ENCODE measurements at places on chromosomes 4 and X.

DNA sequence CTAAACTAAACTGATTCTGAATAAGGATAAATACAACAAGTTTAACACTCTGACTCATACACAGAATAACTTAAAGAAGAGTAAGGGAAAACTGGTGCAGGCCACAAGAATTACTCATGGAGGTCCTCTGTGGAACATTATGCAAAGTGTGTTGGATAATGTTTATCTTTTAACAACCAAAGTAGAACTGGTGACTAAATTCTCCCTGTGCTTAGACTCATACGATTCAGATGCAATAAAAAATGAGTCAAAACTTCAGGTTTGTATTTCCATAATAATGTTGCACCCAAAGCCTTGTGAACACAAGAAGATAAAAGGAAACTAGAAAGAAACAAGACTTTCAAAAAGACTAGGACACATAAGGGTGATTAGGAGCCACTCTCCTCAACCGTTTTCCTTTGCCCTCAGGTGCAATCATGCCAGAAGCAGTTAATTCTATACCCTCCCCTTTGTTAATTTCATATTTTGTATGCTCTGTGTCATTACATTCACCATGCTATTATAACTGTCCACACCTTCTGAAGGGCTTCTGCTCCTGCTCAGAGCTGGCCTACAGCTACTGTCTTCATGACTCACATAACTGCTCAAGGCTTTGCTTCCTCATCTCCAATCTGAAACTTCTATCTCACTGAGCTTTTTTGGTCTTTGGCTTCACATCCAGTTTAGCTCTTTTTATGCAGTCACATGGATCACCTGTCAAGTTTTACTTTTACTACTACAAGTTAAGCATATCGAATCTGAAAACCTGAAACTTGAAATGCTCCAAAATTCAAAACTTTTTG, 60.2 kb downstream of the KCNIP4 start:
- DNase-seq, result no peak

DNA sequence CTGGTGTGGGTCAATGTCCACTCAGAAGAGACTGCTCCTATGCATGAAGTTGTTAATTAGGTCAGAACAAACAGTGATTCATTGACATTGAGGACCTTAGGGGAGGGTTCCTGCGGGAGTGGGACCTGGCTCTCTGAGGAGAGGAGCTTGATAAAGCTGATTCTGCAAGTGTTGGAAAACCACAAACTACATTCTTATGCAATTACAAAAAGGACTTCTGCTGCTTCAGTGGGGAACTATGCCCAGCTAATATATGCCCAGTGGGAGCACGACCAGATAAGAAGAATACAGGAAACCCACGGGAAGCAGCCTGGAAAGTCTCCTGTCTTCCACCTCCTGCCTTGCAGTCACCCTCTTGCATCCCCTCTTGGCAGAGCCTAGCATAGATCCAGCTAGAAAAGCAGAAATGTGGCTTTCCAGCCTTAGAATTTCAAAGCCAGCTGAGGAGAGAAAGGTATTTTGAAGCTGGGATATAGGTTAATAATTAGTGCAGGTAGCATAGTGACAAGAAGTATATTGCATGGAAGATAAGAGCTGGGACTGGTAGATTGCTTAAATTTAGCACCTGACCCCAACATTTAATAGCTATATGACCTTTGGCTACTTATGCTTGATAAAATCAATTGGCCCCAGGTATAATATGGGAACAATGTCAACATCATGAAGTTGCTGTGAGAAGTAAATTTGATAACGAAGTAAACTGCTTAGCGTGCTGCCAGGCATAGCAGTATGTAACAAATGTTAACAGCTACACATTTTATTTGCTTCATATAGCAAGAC, 34.9 kb upstream of the UGT8 start:
- no peak for DNase-seq

DNA sequence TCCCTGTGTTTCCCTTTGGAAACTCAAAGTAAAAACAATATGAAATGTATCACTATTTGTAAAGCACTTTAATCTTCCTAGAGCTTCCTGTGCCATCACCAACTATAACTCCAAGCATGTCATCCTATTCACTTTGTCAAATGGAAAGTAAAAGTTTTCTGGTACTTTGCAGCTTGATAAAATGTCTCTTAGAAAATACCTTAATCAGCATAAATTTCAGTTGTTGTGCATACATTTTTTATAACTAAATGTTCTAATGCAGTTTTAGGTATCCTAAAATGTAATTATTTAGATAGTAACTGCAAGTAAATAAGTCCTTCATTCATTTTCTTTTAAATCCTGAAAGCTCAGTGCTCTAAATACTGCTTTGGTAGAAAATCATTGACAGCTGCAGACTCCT, 558.7 kb downstream of the GRID2 start:
- no peak for DNase-seq

DNA sequence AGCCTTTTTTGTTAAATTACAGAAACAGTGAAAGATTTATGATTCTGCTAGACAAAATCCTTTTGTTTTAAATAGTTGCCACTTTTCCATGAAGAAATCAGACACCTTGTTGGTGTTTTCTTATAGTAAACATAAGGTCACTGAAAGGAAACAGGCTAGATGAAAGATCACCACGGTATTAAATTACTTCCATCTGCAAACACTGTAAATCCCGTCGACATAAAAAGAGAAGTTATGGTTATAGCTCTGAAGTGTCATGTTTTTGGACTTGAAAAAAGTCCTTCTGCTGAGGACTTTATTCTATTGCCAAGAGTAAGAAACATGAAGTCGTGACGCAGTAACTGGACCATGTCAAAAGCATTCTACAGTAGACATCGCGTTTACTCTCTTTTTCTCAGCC, 567.6 kb upstream of the SLIT2 start:
- peak; percentile 44 for DNase-seq

Measured in NCI-H510A treated with DMSO at 0.1 percent for 48 hours (cell line).